ENCODE measurements at places on chromosomes 7 and 10. TPM values are rescaled to one million over a fixed set of nuclear protein-coding genes. Genes with fewer than 3 reads are reported as not detected.

The PIP gene
- total RNA-seq = not detected

The HMX2 gene
- total RNA-seq = not detected

The METTL27 gene
- total RNA-seq = not detected

The SEMA4G gene
- 0.44 TPM for total RNA-seq

The SNCG gene
- total RNA-seq = 32.4 TPM

The STOX1 gene
- 1.6 TPM for total RNA-seq

The TRPV6 gene
- 6.5 TPM for total RNA-seq
